Activated CD4-positive, alpha-beta T cell treated with anti-CD3 and anti-CD28 coated beads, Interleukin-2, Interleukin-4, amounts not matched to agents 100 ng/mL and 50 ng/mL, durations not matched to agents 16 hours and 8 hours (primary cell): ENCODE measurements at places on chromosomes 11 and 22.

DNA sequence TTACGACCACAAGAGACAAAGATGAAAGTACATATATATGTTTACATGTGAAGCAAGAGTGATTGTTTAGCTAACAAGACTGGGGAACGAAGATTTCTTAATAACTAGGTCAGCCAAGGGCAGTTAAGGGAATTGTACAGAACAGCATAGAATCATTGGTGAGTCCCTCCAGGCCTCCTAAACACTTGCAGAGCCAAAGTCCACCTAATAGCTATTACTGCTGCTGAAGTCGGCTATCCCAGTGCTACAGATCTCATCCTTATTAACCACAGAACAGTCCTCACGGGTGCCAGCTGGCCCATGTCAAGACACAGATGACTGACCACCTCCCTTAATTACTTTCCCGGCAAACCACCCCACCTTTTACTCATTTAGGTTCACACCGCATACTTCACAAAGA, 68.5 kb upstream of the OPCML start:
- DNase-seq: no peak

DNA sequence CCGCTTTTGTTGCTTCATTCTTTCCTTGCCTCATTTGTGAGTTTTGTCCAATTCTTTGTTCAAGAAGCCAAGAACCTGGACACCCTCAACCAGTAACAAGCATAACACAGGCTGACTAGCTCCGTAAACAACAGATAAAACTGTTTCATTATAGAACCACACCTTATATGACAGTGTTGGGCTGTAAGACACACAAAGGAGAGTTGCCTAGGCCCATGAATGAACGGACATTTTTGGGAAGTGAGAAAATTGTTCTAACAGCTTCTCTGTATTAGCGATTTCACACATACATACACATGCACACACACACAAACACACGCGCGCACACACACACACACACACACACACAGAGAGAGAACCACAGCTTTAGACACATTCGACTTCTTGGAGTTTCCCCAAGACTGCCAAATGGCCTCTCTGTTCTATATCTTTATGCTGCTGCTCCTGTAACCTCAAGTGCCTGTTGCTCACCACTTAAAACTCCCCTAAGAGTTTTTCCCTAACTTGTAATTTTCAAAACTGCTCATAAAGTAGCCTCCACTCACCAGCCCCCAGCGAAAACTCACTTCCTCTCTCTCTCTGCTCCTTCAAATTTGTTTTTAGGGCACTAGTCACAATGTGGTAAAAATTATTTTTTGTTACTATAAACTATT, 35.9 kb downstream of the CTSC start:
- peak; percentile 19 for DNase-seq

- DNase-seq: no peak
Observed at GRCh38 chr11:6127881-6128280, 20.4 kb downstream of the OR56B4 start.

- DNase-seq: no peak
Observed at GRCh38 chr11:43212279-43212678, 99.5 kb upstream of the API5 start.

GRCh38 chr22:34902335-34902734, 163.6 kb upstream of the ISX start:
- DNase-seq: no peak

DNA sequence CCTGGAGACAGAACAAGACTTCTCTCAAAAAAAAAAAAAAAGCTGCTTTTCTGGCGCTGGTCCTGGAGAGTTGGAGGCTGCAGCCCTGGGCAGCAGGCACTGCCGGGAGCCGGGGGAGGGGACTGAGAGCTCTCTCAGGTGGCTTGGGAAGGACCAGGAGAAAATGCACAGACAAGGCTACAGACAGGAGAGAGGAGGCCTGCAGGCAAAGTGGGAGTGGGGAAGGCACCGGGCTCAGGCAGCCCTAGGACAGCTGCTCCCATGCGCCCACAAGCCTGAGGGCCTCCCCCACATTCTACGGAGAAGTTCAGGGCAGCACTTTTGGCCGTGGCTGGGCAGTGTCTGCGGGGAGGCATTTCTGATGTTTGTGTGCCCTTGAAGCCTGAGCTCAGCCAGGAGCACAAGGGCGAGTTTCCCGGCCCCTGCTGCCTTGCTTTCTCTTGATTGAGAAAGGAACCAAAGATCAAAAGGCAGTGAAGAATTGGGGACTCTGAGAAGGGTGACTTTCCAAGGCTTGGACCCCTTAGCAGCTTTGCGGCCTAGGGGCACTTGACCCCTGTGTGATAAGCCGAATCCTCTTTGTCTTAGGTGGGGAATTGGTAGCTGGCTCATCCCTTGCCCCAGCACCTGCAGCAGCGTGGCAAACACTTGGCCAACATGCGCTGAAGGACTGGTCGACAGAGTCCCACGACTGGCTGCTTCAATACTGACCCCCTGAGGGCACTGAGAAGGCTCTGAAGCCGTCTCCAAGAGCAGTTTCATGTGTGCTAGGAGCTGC, 35.3 kb downstream of the PPM1F start:
- DNase-seq: no peak

DNA sequence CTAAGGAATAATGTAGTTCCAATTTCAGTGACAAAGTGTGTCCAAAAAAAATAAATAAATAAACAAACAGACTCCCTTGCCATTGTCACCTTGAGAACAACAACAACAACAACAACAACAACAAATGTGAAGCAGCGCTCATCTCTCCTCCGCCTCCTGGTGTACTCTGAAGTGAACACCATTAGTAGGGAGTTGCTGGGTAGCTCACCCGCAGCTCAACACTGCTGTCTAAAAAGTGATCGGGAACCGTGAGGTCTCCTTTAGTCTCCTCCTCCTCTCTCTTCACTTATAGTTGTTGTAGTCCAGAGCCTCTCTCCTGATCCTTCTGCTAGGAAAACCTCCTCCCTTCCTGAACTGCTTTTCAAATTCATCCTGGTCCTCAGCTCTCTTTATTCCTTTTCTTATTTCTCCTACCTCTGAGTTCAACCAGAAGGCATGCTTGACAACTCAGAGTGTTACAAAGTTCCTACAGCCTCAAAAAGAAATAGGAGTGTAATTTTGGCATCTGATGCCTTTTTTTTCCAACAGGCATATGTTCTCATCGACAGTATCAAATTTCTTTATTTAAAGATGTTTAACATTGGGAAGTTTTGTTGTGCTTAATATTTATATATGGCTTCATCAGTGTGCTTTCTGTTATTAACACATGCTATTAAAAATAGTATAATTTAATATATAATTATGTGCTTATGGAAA, 215.1 kb downstream of the PGR start:
- no peak for DNase-seq

DNA sequence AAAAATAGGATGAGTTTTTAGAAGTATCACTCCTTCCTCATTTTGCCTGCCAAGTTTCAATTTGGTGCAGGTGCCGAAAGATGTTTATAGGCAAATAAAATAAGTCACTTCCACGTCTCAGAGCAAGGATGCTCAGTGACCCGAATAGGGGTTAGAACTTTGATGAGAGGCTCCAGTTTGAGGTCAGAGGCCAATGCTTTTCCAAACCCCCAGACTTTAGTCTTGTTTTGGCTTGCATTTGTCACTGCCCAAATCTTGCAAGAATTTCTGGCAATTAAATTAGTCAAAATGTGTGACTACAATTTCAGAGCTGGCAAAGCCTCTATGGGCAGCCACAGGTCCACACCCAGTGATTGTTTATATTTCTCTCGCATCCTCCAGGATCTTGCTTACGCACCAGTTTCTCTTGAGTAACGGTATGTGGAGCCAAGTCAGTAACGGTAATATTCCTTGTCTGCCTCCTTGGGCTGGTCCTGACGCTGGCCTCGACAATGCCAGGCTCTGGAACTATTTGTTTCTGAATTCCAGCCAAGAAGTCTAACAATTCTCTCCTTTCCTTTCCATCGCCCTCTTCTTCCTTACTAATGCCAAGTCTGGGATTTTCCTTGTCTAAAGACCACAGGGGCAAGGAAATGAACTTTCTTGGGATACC, 9.9 kb upstream of the NUP160 start:
- no peak for DNase-seq

DNA sequence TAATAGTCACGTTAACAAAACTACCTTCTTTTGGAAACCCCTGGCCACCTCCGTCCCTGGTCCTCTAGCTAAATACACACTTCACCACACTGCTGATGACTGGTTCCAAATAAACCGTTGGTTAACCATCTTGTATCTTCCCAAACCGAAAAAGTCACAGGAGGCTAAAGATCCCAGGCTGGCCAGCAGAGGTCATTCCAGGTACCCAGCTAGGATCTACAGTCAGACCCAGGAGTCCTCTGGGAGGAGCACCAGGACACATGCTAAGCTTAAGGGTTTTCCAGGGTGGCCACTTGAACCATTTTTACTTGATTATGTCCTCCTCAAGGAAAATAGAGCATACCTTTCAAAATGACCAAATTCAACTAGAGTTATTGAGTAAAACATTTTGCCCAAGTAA, 103.2 kb downstream of the ETS1 start:
- no peak for DNase-seq

DNA sequence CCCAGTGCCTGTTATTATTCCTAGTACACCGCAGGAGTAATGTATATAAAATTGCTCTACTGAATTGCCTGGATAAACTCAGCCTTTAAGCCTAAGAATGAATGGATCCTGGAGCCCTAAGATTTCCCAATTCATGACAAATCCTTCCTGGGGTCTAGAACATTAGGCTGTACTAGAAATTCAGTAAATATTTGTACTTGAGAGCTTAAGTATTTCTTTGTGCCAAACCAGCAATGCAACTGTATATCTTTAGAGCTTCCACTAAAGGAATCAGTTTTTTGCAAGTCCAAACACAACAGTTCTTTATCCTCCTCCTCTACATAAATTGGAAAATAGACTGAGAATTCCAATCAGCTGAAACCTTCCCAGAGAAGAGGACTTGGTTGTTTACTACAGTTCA, 65.6 kb downstream of the FAM168A start:
- no peak for DNase-seq

DNA sequence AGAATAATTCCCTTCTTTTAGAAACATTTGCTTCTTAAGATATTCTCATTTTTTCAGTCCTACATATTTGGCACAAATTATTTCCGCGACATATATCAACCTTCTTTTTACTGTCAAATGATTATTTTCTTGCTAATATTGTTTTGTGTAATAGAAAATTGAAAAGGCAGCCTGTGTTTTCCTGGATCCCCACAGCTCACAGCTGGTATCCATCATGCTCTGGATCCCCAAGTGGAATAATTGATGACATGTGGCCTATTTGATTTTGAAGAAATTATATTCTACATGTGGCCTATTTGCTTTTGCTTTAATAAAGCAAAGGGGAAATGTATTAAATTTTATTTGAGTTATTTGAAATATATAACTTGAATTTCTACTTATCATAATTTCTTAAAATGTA, 199.4 kb upstream of the LUZP2 start:
- DNase-seq: no peak

- DNase-seq: no peak
Observed at GRCh38 chr11:61702701-61703312, 22.6 kb downstream of the DAGLA start.

DNA sequence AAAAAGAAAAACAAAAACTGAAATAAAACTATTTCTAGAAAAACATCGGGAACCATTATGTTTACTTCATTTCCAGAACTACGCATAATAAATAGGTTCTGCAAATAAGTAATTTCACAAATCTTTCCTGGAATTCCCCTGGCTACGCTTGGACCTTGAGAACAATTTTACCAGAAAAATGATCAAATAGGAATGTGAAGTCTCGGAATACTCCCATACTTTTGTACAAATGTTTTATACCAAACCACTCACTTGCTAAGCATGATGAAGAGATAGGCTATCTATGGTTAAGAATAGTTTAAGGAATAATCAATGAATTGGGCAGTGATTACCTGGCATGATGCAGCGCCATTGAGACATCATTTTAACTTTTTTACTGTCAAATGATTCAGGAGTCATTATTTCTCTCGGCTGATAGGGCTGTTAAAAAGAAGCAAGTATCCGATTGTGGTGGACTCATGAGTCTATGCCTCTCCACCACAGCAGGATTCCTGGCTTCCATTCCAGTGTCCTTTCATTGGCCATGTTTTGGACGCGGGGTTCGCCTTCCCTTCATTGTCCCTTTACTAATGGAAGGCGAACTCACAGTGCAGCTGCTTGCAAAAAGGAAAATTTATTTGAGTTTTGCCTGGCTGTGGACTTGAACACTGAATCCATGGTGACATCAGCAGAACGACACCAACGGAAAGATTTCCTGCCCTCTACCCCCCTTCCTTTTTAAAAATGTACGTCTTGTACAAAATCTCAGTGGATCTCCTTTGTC, 39.9 kb upstream of the BLID start:
- no peak for DNase-seq

DNA sequence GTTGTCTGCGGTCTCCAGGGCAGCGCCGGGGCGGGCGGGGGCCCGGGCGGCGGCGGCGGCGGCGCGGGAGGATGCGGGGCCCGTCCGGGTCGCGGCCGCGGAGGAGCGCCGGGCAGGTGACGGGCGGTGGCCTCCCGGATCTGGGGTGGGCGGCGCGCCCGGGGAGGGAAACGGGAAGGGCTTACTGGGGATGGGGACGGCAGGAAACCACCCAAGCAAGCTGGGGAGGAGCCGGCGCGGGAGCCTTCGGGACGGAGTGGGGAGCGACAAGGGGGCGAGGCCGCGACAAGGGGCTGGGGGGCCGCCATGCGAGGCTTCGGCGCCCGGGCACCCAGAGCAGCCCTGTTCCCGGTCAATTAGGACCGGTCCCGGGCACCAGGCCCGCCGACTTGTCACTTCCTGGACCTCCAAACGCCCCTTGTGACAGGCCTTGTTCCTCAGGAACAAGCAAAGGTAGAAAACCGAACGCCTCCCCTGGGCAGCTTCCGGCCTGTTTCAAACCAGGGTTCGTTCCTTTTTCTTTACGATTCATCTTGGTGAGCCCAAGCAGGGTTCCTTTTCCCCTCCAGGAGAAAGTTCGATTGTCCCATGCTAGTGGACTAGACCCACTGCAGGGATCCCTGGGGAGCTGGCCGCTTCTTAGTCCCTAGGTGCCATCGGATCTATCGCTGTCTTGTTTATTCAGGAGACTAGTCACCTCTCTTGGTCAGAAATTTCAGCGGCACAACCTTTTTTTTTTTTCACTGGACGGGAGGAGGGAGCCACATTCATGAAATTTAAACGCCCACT, 492 bp downstream of the JHY start:
- peak; percentile 26 for DNase-seq

DNA sequence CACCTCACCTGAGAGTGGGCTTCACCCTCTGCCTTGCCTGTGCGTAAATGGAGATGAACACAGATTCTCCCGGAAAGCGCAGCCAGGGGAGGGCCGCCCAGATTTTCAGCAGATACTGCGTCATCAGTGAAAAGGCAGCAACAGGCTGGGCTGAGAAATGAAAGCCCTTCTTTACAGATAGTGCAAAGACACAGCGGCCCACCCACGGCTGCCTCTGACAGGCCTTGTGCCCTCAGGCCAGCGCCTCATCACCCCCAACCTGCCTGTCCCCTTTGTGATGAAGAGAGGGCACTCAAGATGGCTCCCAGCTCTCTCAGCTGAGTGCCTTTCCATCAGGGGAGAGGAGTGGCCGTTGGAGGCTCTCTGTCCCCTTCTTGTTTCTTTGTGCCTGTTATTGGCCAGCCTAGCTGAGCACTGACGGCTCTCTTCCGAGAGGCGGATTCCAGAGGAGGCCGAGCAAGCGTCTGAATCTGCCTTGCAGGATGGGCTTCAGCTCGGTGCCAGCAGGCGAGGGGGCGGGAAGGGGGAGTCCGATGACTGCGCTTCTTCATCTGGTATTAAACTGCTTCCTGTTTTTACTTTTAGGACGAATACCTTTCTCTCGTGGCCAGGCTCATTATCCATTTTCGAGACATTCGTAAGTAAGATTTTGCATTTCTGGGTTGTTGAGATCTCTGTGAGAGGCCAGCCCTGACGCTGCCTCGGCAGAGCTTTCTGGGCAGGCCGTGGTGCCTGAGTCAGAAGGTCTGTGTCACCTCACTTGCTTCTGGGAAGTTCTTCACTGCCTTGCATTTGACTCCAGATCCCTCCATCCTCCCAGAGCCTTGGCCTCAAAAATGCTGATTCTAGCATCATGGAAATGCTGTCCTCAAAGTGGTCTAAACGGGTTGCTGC, 43.7 kb downstream of the MED15 start:
- peak; percentile 45 for DNase-seq
